ENCODE measurements at places on chromosomes 11 and 22.
A peak's percentile ranks its signal among the peaks of the same experiment; 100 is the strongest.

GRCh38 chr11:87628026-87628580, 547.1 kb downstream of the RAB38 start:
- DNase-seq: no peak

DNA sequence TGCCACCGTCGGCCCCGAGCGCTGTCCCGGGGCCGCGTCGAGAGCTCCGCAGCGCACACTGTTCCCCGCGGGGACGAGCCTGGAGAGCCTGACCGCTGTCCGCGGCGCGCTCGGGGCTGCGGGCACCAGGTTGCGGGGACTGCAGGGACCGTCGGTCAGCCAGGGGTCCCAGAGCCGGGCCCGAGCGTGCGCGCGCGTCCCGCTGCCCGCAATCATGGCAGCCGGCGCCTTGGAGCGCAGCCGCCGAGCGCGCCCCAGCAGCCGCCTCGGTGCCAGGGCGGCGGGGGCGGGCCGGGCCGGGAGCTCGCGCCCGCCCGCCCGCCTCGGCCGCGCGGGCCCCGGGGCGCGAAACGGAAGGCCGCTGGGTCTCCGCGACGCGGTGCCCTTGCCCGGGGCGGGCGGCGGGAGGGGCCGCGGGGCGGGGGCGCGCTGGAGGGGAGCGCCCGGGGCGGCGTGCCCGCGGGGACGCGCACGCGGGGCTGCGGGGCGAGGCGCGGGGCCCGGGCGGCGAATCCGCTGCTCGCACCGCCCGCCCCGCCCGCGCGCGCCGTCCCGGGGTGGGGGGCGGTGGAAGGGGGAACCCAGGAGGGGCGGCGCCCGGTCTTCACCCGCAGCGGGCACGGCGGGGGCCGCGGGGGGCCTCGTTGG, 79.4 kb upstream of the PPARA start:
- no peak for DNase-seq

DNA sequence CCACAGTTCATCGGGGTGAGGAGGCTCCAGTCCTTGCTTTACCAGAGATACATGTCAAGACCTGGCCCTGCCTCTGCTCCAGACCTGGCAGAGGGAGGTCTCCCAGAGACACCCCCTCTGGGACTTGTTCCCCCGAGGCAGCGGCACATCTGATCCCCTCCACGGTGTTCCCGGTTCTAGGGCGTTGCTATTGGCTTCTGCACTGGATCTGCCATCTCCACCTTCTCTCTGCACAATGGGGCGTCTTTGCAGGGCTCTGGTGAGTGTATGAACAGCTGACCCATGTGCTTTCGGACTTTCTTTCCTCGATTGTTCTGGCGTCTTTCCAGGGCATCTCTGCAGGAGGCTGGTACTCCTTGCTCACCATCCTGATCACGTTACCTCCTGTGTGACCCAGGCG, 930.4 kb downstream of the TBC1D22A start:
- no peak for DNase-seq

- no peak for DNase-seq
Observed at GRCh38 chr11:106917973-106918372, 100.3 kb downstream of the GUCY1A2 start.

DNA sequence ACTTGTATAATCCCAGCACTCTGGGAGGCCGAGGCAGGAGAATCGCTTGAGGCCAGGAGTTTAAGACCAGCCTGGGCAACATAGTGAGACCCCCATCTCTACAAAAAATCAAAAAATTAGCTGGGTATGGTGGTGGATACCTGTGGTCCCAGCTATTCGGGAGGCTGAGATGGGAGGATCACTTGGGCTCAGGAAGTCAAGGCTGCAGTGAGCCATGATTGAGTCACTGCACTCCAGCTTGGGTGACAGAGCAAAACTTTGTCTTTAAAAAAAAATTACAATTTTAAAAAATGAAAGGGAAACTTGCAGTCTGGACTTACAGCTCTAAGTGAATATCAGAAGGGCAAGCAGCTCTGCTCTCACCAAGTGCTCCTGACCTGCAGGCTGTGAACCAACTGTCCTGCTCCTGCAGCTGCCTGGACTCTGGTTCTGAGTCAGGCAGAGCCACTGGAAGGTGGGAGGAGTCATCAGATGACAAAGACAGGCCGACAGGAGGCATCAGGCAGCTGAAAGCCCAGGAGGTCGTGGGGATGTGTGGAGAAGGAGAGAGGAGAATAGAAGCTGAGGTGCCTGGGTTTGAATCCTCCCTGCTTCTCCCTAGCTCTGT, 9.6 kb downstream of the SMTNL1 start:
- no peak for DNase-seq

DNA sequence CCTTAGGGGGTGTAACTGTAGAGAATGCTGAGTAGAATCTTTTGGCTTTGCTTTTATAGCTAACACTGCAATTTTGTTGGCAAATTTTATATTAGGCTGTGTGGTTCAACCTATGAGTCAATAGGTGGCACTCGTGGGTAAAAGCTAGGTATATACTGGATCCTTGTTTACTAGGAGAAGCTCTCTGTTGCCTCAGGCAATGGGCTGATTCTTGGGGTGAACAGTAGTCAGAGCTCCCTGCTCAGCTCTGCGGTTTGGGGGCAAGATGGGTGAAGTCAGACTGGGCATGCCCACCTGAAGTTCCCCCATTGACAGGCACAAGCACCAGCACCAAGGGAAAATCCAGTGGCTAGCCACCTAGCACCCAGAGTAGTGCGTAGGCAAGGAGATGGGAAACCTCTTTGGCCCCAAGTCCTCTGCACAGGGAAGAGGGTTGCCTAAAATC, 238.7 kb downstream of the FAM181B start:
- no peak for DNase-seq

DNA sequence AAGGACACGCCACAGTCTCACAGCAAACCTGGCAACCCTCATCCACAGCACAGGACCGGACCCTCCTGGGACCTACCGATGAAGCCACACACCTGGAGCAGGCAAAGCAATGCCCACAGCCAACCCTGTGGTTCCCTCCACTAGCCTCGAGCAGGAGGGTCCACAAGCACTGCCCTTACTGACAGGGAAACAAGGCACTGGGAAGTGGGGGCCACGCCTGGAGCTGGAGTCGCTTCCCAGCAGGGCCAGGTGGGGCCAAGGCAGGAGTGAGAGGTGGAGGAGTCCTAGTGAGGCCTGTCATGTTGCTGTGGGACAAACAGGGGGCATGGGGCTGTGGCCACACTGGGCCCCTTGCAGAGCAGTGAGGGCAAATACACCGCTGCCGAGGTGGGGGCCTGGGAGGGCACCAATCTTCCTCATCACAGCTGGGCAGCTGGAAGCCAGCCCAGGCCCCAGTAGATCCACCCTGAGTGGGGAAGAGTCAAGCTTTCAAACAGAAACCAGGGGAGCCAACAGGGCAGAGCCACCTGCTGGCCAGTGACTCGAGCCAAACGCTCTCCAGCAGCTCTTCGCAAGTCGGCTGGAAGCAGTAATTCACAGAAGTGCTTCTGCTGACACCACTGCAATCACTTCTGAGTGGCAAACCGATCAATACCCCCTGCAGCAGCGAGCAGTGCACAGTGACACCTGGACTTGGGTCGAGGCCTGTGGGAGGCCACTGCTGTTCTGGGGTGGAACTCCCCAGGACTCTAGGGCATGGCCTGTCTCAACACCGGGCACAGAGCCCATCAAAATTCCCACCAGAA, 13.7 kb downstream of the SULT4A1 start:
- DNase-seq: no peak

GRCh38 chr11:60221692-60222091, 21.2 kb downstream of the MS4A4E start:
- DNase-seq: no peak

- DNase-seq: no peak
Observed at GRCh38 chr11:36222831-36223635, 66.2 kb downstream of the COMMD9 start.

DNA sequence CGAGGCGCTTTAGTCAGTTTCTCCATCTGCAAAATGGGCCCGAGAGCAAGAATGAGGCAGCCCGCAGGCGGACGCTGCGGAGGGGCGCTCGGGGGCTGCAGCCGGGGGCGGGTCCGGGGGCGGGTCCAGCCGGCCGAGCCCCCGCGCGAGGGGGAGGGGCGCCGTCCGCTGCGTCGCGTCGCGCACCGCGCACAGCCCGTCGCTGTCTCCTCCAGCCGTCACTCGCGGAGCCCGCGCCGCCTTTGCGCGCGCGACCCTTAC, 282 bp downstream of the PC start:
- DNase-seq: no peak

DNA sequence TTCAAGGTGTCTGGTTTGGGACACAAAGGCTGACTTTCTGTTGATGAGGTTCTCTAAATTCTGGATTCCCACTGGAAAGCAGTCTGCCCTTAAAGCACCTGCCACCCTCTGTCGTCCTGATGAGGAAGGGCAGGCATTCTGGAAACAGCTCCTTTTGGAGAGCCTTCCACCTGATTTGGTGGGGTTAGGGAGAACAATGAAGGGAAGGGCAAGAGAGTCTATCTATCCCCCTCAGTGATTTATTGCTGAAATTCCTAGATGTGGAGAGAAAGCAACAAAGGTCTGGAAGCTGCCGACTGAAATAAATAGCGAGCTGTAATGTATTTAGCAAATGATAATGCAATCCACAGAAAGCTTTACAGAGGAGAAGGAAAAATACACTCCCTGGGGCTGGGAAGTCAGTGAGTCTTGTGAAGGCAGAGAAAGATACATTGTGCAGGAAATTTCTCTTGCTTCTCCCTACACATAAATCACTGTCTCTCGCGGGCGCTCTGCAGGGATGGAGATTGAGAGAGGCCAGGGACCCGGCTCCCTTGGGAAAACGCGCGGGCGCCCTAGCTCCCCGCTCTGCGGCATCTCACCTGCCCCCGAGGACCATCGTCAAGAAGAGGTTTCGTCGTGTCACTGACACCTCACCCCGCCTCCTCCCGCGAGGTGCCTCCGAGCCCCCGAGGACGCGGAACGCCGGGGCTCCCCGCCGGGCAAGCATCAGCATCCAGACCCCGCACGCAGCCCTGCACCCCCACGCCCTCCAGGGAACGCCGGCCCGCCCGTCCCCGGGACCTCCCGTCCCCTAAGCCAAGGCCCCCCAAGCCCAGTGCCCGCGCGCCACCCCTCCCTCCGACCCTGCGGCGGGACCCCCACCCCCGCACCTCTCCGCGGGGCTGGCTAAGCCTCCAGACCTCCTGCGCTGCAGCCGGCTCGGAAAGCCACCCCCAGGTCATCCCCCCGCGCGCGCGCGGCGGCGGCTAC, 673 bp downstream of the CDON start:
- DNase-seq: no peak

- no peak for DNase-seq
Observed at GRCh38 chr11:93904716-93905115, 54.3 kb upstream of the VSTM5 start.

- no peak for DNase-seq
Observed at GRCh38 chr11:44290208-44290607, 19.7 kb downstream of the ALX4 start.

DNA sequence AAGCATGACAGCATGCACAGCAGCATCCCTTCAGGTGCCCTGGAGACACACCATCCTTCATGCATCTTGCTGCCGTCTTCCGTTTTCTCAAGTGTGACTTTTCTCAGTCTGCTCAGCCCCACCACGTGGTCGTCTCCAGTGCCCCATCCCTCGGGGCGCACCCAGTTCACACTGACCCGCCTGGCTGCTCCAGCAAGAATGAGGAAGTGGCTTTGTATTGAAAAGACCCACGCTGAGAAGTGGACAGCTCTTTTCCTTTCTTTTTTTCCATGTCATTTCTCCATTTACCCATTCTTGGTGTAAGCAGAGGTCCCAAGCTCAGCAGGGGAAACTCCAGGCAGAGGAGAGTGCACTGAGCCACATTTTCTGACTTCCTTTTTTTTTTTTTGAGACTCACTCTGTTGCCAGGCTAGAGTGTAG, 14.5 kb downstream of the SERPINH1 start:
- DNase-seq: no peak

DNA sequence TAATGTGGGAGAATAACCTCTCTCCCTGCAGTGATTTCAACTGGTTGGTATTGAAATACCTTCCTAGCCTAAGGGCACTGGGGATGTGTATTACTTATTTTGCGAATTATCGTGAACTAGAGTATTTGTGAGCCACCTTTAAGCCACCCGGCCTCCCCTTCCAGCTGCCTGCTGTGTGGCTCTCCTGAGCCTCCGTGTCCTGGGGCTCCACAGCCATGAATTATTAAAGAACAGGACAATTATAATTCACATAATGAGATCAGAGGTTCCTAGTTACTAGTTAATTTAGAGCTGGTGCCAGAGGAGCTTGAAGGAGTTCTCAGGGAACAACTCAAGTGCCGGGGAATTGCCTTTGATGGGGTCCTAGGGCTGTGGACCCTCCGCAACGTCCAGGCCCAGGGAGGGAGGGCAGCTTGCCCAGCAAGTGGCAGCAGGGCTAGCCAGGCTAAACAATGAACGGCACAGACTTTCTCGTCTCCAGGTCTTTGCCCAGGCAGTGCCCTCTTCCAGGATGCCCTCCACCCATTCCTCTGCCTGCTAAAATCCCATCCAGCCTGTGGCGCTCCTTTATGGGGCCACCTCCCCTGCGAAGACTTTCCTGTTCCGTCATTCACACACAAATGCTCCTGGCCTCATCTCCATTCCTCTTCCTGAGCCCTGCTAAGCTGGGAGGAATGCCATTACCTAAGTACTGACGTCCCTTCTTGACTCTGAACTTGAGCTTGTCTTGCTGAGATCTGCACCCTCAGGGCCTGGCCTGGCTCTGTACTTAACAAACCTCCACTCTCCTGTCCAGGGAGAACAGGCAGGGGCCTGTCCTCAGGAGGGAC, 91.5 kb downstream of the RTL6 start:
- DNase-seq: peak; percentile 5

- no peak for DNase-seq
Observed at GRCh38 chr11:130636722-130637464, 188.4 kb downstream of the ADAMTS15 start.

- DNase-seq: no peak
Observed at GRCh38 chr11:12761029-12761428, 86.8 kb downstream of the TEAD1 start.
